Lower lobe of right lung (tissue), 2 donors: ENCODE measurements at places on chromosomes 2 and 18.

DNA sequence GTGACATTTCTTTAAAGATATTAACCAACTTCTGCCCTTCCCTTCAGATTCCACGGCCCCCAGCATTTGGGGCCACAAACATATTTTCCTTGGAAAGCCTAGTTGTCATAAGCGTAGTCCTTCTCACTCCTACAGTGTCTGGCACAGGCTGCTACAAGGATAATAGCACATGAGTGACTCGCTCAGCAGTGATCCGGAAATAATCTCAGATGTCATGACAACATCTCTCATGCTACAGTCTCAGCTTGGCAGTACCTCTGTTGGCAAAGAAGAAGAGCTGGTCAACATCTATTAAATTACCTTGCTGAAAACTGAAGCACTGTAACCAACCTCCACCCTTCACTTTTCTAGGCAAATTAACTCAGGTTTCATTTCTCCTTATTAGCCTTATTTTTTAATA, 351.7 kb downstream of the RAD51AP2 start:
- DNase-seq = no peak

DNA sequence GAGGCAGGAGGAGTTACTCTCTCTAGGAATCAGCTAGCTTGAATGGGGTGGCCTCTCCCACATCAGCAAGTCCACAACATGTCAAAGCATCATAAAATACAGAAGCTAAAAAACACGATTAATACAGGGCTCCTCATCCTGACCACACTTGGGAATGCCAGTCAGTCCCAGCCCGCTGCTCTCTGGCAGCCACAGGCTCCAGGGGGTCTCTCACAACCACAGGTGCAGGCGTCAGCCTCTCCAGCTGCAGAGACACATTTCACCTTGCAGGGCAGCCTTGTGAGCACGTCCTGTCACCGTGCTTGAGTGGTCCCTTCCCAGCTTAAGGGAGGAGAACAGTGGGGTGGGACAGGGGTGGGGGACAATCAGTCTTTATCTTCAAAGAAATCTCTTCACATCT, 137.4 kb upstream of the SH3BP4 start:
- DNase-seq = no peak

GRCh38 chr2:111919365-111919764, 21.0 kb downstream of the MERTK start:
- DNase-seq = no peak

- DNase-seq = no peak
Observed at GRCh38 chr18:63545000-63545399, 2.8 kb downstream of the SERPINB12 start.

- DNase-seq = no peak
Observed at GRCh38 chr2:16738361-16739225, 73.0 kb upstream of the CYRIA start.

DNA sequence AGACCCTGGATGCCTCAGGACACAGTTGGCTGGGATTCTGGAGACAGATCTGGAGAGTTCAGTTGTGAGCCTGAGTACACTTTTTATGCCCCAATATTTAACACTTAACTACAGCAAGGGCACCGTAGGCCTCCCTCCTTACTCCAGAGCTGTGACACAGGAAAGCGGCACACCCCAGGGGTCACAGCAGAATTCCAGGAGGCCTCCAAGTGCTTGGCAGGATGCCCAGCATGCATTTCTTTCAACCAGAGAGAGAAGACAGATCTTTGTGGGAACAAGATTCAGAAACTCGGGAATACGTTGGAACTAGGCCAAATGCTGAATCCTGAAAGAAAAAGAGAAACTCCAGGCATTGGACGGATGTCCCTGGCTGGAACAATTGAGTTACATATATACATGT, 199.2 kb upstream of the NT5C1B start:
- no peak for DNase-seq

DNA sequence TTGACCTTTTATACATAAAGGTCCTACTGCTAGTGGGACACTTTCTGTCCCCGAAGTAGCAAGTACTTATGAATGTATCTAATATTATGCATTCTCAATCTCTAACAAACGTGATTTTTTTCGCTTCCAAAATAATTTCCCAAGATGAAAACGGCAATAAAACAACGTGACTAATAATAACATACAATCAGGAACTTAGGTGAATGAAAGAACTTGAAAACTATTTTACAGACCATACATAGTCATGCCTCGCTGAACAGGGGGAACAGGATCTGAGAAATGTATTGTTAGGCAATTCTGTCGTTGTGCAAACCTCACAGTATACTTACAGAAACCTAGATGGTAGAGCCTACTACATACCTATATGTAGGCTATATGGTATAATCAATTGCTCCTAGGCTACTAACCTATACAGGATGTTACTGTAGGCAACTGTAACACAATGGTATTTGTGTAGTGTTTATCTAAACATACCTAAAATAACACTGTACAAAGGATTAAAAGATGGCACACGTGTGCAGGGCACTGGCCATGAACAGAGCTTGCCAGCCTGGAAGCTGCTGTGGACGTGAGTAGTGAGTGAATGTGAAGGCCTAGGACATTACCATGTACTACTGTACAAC, 2.5 kb downstream of the RTN4 start:
- no peak for DNase-seq

- no peak for DNase-seq
Observed at GRCh38 chr2:18527326-18527725, 33.1 kb downstream of the RDH14 start.

DNA sequence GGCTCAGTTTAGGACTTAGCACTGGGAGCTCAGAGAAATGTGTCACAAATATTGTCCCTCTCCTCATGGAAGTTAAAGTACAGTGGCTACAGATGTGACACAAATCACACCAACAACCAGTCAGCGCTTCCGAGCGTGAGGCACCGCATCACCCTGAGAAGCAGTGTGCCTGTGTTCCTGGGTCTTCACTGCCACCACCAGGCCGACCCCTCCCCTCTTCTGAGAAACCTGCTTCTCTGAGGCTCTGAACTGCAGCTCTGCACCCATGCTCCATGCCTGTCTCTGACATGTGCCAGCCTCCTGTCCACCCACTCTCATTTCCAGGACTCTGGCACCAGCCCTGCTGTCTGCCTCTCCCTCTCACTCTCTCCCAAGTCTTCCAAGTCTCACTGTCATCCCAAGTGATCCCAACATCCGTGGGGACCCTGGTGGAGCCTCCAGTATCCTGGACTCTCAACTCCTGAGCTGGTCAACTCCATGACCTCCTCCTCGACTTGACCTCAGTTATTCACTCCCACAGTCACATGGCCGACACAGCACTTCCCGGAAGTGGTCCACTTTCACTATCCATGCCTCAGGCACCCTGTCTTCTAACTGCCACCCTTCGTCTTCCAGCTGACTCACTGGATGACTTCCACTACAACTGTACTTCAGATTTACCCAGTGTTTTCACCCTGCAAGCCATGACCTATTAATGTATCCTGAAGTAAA, 73.5 kb downstream of the FBXO15 start:
- DNase-seq = no peak

- DNase-seq = peak; percentile 88
Observed at GRCh38 chr18:48841381-48842258, 109.1 kb downstream of the SMAD7 start.

DNA sequence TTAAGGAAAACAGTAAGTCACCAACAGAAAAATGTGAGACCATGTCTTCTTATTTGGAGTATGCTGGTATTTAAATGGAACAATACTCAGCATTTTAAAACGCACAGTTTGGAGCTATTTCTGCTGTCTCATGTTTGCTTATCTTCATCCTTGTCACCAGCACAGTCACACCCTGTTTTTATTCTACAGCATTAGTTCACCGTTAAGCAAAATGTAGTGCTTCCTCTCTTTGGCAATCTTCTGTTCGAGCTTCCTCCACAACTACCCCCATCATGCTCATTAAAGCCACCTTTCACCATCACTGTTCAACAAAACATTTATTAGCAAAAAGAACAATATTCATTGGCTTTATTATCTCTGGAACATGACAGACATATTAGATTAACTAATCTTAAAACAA, 64.0 kb downstream of the SLC40A1 start:
- no peak for DNase-seq

DNA sequence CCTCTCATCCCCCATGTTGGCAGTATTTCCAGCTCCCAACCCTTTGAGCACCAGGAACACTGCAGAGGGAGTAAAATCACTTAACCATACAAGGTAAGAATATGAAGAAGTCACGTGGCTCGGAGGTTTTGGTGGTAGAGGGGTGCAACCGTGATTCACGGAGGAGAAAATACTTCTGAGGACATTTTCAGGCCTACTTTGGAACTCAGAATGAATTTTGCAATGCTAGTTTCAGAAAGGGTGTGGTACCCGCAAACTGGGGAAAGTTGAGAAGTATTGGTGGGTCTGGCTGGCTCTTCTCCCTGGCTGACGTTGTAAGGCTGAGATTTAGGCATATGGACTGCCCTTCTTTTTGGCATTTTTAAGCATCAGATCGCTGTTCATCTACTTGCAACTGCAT, 442 bp downstream of the SERPINB5 start:
- DNase-seq = no peak

DNA sequence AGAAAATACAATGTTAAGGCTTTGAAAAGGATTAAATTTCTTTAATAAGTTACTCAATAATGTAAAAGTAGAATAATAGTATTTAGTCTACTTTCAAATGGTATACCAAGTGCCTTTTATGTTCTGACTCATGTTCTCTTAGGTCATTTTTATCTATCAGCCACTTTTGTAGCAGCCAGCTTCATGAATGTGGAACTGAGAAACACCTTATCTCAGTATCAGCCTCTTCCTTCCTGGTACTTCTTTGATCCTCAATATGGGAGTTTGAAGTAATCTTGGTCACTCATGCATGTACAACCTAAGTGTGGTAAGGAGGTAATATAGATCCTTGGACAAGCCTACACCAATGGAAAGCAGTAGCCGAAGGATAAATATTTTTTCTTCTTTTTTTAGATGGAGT, 180.4 kb upstream of the NRXN1 start:
- no peak for DNase-seq

- no peak for DNase-seq
Observed at GRCh38 chr18:75376004-75376403, 51.5 kb downstream of the SMIM21 start.

GRCh38 chr2:173373290-173373689, 18.6 kb downstream of the CDCA7 start:
- no peak for DNase-seq

GRCh38 chr2:10833021-10833420, 20.4 kb upstream of the PDIA6 start:
- no peak for DNase-seq

DNA sequence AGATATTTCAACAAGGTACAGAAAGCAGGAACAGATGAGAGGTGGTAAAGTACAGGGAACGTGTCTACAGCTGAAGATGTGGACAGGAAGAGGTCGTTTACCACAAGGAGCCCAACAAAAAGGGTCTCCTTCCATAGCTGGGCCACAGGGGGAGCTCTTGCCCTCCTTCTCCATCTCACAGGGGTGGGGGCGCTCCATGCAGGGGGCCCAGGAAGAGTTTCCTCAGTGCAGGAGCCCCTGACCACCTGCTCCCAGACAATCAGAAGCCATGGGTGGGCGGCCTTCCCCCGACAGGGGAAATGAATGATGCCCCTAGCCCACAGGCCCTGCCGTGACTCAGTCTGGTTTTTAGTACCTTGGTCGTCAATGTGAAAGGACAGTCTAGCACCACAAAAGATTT, 163.6 kb upstream of the ZNF516 start:
- DNase-seq = no peak

DNA sequence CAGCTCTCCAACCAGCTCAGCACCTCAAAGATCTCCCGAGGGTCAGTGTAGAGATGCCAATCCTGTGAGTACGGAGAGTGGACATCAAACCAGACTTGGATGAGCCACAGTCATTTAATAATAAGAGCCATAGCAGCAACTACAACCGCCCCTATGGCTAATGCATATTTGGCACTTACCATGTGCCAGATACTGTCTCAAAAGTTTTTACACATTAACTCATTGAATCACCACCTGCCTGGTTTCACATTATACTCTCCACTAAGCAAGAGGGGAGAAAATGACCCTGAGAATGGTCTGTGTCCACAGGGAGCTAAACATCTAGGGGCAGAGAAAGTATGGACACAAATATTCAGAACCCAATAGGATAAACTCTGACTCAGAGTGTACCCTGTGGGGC, 2.6 kb downstream of the CNPPD1 start:
- DNase-seq = no peak

GRCh38 chr2:50084086-50084843, 930.0 kb upstream of the FSHR start:
- DNase-seq = peak; percentile 29

GRCh38 chr2:240960309-240960970, 38.0 kb upstream of the SNED1 start:
- peak; percentile 78 for DNase-seq

DNA sequence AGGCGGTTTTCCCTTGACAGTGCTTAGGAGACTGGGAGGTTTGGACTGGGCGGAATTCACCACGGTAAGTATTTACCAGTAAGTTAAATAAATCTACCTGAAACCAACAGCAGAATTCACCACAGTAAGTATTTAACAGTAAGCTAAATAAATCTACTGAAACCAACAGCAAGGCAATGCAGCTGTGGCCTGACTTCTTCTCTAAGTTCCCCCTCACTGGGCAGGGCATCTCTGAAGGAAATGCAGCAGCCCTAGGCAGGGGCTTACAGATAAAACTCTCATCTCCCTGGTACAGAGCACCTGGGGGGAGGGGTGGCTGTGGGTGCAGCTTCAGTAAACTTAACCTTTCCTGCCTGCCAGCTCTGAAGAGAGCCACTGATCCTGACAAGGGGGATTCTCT, 432.5 kb upstream of the LRRTM1 start:
- no peak for DNase-seq

DNA sequence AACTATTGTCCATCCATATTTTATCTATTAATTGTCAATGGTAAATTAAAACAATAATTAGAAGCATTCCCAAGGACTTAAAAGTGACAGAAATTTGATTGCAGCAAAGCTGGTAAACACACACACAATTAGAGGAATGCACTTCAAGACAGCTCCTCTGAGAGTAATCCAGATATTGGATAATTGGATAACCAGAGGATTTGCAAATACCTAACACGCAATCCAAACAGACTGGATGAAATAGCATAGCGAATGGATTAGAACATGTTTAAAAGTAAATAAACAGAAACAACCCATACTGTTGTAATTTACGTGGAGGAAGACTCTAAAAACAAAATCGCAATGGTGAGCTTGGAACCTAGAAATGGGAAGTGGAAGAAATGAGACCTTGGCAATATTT, 239.8 kb downstream of the METTL4 start:
- no peak for DNase-seq

DNA sequence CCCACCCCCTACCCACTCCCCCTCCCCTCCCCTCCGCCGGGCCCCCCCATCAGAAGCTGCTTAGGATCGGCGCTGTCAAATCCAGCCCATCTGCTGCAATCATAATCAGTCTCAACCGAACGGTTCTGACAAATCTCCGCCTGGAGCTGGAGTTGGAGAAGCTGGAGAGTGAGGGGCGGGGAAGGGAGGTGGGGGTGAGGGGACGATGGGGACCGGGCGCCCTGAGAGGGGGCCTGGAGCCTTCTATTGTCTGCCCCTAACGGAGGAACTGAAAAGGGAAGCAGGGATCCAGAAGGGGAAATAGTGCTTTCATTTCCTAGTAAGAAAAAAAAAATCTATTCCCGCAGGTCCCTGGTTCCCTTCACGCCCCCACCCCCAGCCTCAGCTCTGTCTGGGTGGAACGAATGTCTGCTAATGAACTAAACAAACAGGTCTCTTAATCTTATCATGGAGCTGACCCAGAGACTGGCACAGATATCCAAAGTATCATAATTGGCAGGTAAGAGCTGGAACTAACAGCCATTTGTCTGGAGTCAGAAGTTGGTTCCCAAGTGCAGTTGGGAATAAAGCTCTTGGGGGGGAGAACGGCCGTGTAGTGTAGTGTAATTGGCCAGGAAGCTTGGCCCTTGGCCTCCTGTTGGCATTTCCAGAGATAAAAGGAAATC, 301.2 kb downstream of the NCKAP5 start:
- DNase-seq = no peak

GRCh38 chr2:169928463-169928864, 101.2 kb downstream of the UBR3 start:
- DNase-seq = no peak
